CD4-positive, alpha-beta T cell treated with Interleukin-1 beta for 1 hour (primary cell): ENCODE measurements at places on chromosomes 1 and 21.

- DNase-seq: no peak
These were observed 38.5 kb upstream of the BMP8B start for GRCh38 chr1:39827201-39827600.

- no peak for DNase-seq
These were observed 32.7 kb downstream of the PIGP start for GRCh38 chr21:37040212-37040611.

DNA sequence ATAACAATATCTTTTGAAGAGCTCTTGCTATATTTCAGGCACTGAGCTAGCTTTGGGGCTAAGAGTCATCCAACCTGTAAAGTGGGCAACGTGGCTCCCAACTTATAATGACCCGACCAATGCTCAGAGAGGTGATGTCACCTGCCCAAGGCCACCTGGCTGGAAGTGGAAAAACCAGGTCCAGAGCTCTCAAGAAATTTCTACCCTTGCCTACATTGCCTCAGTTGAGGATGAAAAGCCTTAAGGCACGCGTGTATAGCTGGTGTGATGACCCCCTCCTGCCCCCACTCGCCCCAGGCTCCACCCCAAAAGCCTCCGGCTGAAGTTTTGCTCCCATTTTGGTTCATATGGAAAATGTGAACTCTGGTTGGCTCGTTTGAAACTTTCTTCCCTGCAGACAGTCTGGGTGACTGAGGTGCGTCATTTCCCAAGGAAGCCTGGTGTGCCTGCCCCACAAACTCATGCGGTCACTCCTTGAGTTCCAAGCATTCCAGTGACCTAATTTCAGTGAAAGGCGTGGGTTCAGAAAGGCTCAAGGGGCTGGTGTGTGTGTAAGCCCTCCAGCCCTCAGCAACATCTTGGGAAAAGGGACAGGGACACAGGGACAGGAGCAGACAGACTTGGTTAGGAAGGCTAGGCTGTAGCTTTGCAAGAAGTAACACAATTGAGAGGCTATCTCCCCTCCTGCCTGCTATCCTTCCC, 20.5 kb downstream of the HTR1D start:
- DNase-seq: no peak

DNA sequence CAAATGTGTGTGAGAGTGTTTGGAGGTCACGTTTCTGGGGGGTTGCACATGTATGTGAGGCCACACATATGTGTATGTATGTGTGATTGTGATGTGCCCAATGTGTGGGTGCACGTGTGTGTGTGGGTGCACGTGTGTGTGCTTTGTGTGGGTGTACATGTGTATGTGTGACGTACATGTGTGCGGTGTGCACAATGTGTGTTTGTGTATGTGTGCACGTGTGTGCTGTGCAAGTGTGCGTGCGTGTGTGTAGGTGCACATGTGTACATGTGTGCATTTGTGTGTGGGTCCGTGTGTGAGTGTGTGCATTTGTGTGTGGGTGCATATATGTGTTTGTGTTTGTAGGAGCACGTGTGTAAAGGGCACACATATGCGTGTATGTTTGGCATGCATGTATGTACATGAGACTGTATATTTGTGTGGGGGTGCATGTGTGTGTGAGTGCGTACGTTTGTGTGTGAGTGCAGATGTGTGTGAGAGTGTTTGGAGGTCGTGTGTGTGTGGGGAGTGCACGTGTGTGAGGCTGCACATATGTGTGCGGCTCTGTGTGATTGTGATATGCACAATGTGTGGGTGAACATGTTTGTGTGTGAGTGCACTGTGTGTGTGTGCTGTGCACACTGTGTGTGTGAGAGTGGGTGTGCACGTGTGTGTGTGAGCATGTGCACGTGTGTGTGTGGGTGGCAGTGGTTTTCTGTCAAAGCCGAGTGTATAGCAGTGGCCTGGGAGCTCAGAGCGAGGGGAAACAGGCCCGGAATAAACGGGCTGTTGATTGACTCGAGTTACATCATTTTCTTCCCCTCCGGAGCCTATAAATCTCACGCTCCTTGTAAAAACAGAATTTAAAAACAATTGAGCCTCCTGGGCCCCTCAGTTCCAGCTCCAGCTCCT, 132.7 kb upstream of the ARHGEF16 start:
- no peak for DNase-seq

GRCh38 chr1:5338466-5338865, 653.8 kb downstream of the NPHP4 start:
- DNase-seq: no peak

- no peak for DNase-seq
These were observed 112.6 kb downstream of the EIF4G3 start for GRCh38 chr1:21064057-21064456.

DNA sequence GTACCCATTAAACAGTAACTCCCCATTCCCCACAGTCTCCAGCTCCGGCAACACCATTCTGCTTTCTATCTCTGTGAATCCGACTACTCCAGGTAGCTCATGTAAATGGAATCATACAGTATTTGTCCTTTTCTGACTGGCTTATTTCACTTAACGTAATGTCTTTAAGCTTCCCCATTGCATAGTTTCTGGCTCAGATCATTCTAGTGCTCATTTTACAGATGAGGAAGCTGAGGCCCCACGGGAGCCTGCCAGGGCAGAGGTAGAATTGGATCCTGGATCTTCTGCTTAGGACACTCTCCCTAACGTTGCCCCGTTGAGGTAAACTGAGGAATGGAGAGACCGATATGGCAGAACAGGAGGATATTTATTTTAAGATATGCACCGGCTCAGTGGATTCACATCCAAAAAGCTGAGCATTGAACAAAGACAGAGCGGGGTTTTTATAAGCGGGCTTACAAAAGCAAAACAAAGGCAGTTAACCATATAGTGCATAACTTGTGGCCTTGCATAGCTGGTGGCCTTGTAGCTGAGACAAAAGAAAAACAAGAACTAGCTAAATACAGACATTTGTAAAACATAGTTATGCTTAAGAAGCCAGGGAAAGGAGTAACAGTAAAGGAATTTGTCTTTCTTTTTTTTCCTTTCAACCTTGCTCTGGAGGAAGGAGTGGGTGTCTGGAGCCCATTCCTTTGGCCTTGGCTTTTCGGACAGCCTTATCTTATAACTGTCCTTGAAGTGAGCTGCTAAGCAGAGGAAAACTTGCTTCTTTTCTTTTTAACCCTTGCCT, 15.3 kb upstream of the KLHDC8A start:
- no peak for DNase-seq
